ENCODE measurements at places on chromosomes 12 and 14.
A peak's percentile ranks its signal among the peaks of the same experiment; 100 is the strongest.

GRCh38 chr12:45729233-45730083 is at the start of gene ARID2:
ARID2 (plus strand) TSS chr12:45729706; CDS start chr12:45729837, 131 bp downstream.
- DNase-seq: peak; percentile 58

DNA sequence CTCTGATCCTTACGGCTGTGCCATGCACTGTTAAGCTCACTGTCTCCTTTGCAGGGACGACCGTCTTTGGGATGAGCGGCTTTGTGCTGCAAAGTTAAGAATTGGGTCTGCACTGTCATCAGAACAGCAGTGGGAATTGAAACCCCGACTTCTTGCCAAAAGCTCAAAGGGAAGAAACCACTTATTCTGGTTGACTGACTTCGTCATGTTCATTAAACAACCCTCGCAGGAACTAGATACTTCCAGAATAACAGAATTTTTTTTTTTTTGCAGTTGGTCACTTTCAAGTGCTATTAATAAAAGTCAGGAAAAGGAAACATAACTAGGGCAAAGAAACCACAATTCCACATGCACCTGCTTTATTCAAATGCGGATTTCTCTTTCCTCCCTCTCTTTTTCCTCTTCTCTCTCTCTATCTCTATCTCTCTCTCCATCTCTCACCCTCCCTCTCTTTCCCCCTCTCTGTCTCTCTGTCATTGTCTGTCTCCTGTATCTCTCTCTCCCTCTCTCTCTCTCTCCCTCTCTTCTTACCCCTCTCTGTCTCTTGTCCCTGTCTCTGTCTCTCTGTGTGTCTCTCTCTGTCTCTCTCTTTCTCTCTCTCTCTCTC is 12.3 kb upstream of the GLT1D1 start:
- no peak for DNase-seq

DNA sequence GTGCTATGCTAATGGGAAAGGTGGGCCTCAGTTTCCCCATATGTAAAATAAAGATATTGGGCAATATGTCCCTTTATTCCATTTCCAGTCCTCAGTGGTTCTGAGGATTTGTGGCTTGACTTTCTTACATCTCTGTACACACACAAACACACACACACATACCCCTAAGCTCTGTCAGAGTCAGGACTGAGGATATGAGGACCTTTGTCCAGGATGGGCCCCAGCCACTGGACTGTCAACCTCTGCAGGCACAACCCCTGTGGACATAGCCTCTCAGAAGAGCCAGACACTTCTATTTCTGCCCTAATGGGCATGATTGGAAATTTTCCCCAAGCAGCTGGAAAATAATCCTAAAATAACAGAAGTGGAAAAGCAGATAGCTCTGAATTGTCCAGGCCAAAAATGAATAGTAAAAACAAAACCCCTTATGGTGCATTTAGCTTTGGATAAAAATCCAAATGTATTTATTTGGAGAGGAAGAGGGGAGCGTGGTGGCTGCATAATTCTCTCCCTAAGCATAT is 50.2 kb downstream of the RIN3 start:
- no peak for DNase-seq

DNA sequence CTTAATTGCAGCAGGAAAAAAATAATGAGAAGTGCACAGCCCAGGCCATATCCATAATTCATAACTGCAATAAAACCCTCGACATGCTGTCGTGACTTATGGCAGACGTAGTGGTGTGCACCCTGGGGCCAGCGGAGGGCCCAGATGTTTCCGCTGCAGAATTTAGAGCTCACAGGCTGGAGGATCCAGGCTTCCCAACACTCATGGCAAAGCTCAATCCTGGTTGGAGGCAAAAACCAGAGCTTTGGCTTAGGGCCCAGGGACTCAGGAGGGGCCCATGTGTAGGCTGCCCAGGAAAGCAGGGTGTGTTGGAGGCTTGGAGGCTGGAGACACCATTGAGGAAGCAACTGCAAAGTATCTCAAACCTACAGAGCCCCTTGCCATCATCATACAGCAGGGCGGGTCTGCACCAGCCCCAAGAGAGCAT is 68.7 kb downstream of the SERPINA3 start:
- no peak for DNase-seq

GRCh38 chr12:29073631-29074239 is 75.3 kb upstream of the FAR2 start:
- peak; percentile 49 for DNase-seq

DNA sequence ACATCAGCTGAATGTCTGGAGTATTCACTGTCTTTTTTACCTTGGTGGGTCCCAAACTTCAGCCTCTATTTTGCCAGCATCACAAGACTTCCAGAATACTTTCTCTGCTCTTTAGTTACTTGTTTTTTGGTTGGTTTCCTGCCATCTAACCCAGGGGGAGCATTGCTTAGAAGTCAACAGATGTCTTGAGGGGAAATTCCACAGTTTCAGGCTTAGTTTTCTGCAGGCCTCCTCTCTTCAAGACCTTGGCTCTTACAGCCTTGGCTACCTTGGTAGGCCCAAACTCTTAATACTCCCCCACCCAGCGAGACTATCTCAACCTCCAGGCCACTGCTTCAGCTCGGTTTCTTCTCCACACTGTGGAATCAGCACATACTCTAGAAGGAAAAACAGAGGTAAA is 41.7 kb downstream of the NEDD1 start:
- DNase-seq: no peak

GRCh38 chr12:6424008-6424347 is 20.8 kb upstream of the CD27 start:
- no peak for DNase-seq

GRCh38 chr14:28613532-28613931 is 153.1 kb upstream of the FOXG1 start:
- DNase-seq: no peak

DNA sequence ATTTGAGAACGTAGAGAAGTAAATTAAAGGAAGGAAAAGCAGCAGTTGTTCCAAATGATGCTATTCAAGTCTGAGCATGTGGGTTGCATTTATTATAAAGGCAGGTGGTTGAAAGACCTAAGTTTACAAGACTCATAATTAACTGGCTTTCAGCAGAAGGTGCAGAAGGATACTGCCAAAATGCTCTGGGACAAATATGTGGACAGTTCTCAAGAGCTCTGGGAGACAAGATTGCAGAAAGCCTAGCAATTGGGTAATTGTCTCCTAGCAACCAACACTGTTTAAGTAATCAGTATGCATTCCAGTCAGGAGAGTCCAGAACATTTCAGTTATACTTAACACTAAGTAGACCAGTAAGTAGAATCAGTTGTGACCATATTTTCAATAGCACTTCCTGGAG is 131.5 kb downstream of the GPR135 start:
- DNase-seq: no peak

- peak; percentile 69 for DNase-seq
Observed at GRCh38 chr12:56079723-56080555, at the start of gene ERBB3. ERBB3 (plus strand) TSS chr12:56080165; CDS start chr12:56080301, 136 bp downstream.

DNA sequence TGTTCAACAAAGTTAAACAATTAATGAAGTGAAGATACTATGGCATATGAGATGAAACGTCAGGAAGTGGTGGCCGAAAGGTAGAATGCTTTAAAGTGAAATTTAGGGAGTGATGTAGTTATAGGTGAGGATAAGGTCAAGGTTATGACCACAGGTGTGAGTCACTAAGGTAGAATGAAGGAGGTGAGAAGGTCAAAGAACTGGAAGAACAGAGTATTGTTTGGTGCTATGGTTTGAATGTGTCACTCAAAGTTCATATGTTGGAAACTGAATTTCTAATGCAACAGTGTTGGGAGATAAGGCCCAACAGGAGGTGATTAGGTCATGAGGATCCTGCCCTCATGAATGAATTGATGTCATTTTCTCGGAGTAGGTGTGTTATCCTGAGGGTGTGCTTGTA is 293.6 kb downstream of the NELL2 start:
- DNase-seq: no peak

DNA sequence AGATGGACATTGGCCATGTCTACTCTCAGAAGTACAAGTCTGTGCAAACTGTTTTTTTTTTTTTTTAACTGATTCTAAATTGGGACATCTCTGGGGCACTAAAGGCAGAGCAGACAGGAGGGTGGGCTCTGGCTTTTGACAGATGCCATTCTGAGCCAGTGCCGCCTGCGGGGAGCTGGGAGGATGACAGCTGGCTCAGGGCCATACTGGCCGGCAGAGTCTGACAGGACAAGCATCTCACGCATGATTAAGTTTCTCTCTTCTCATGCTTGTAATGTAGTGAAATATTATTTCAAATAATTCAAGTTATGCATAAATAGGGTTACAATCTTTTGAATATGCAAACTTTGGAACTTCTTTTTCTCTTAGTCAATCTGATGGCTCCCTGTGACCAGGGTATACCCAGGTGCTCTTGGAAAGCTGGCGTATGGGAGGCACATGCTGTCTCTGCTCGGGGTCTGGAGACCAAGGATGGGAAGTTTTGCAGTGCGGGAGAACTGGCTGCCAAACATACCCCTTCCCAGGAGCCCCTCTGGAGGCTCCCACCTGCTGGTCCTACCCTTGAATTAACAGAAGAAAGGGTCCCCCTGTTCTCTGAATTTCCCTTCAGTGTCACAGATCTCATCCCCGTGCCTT is 7.6 kb downstream of the CDCA4 start:
- DNase-seq: no peak

GRCh38 chr14:100738704-100739131 is 12.0 kb downstream of the DLK1 start:
- DNase-seq: no peak

DNA sequence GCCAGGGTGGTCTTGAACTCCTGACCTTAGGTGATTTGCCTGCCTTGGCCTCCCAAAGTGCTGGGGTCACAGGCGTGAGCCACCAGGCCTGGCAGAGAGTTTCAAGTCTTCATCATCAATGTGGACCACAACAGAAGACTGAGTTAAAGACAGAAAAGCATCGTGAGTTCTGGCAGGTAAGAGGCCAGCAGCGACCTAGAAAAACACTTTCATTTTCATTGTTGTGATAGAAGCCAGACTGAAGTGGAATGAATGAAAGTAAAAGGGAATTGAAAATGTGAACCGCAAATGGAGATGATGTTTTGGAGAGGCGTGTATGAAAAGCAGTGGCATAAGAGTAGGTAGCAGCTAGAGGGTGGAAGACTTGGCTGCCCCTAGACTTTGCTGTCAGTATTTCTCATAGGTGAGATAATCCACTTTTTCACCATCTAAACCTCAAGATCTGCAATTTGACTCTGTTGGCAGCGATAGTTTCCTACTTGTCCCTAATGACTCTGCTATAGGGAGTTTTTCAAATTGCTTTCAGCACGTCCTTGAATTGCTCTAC is 47.1 kb upstream of the PLEKHA5 start:
- DNase-seq: no peak

GRCh38 chr12:50542448-50542847 is 37.7 kb downstream of the DIP2B start:
- DNase-seq: peak; percentile 59

GRCh38 chr14:92568621-92569479 is 55.3 kb downstream of the RIN3 start:
- peak; percentile 48 for DNase-seq

DNA sequence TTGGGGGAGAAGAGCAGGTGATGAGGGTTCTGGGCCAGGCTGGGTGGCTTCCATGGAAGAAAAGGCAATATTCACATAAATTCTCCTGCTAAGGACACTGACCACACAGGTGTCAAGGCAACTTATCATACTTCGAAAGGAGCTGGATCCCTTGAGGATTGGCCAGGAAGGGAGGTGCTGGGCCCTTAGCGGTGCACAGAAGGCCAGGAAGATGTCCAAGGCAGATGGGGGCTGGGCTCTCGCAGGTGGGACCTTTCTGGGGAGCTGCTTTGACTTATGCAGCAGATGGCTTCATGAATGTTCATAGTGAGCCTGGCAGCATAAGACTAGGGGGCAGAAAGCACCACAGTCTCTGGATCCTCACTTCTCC is 3.9 kb downstream of the CD63 start:
- DNase-seq: no peak

- DNase-seq: no peak
Observed at GRCh38 chr14:35133542-35134328, 11.4 kb downstream of the PRORP start.

DNA sequence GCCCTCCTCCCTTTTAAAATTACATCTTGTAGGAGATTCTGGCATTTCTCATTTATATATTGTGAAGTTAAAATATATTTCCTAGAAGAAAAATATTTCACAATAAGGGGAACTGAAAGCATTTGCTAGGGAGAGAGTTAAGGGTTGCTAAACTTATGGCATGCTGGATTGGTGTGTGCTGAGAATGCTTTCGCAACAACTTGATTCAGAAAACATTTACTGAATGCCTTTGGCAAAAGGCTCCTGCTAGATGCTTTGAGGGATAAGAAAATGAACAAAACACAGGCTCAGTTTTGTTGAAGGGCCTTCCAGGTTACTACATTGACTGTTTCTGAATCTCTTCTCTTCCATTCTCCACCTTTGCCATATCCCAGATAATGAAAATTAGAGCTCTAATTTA is 67.5 kb downstream of the DIP2B start:
- DNase-seq: no peak

- DNase-seq: peak; percentile 57
Observed at GRCh38 chr14:55245657-55246268, 25.5 kb upstream of the FBXO34 start.

GRCh38 chr12:125089083-125089482 is 23.8 kb downstream of the AACS start:
- no peak for DNase-seq

DNA sequence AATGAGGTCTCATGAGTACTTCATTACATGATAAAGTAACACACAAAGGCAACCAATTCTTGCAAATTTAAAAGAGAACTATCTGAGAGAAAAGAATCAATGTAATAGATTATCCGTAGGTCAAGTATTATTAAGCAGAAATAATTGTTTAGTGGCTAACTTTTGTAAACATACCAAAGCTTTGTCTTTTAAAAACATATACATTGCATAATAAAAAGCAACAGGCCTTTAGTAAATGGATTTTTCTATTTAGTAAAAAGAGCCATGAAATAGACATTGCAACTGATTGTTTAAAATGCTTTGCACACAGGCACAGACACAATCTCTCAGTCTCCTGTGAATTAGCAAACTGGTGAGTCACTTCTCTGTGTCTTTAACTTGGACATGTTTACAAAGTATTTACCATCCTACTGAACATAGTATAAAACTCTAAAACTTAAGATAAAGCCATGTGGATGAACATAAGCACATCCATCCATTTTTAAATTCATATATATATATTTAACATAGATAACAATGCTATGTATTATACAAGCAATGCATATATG is 518.7 kb upstream of the MGAT4C start:
- DNase-seq: no peak

DNA sequence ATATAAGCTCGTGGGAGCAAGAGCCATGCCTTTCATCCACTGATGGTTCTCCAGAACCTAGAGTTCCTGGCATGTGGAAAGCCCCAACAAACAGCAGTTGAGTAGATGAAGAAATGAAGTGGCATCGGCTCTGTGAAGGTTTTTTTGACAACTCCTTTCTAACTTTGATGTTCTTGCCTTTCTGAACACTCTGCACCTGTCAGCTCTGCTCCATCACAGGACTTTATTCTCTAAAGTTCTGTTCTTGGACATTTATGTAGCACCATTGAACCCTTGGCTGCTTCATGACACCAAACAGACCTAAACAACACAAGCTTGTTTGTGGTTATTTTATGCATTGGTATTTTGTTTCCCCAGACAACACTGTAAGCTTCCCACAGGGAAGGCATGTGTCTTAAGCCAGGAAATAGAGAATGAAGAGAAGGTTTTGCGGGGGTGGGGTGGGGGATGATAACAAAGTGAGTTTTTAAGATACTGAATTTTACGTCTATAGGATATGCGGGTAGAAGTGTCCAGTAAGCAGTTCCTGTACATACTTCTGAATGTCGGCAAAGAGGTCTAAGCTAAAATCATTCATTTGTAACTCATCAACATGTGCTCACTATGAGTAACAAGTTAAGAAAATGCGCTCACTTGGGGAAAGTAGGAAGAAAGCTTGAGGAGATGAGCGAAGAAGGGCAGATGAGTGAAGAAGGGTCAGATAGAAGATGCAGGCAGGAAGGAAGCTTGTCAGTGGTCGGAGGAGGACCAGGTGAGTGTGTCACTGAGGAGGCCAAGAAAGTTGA is 146.0 kb upstream of the PLEKHG7 start:
- no peak for DNase-seq

All from CD4-positive, alpha-beta T cell treated with Interleukin-15 for 4 hours (primary cell).